Gastroesophageal sphincter (tissue), 4 donors: ENCODE measurements at places on chromosomes 6 and 20. TPM values are rescaled to one million over a fixed set of nuclear protein-coding genes. Genes with fewer than 3 reads are reported as not detected.

GRCh38 chr6:131960371-131961133 lies 9.4 kb upstream of the CCN2 start:
- no peak for ATAC-seq

The TSBP1 gene
- not detected for total RNA-seq

DNA sequence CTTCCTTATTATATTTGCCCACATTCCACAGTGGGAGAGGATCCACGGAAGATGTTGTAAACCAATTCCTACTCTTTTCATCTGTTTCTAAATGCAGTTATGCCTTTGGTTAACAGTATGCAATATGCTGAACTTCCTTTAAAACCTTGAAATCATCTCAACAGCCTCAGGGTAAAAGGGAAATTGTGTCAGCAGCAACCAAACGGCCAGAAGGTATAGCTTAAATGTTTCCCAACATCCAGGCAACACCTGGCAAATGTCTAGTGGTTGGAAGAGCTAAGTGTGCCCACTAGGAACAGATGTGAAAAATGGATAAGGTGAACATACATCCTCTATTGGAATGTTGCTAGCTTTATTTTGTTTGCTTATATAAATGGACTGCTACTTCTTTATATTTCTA lies 164.8 kb downstream of the FAXC start:
- no peak for ATAC-seq

GRCh38 chr6:37673436-37673835 lies 24.2 kb downstream of the MDGA1 start:
- ATAC-seq: no peak

The RAD21L1 gene
- not detected for total RNA-seq
